ENCODE measurements at places on chromosomes 7 and 10. TPM values are rescaled to one million over a fixed set of nuclear protein-coding genes. Genes with fewer than 3 reads are reported as not detected.

DNA sequence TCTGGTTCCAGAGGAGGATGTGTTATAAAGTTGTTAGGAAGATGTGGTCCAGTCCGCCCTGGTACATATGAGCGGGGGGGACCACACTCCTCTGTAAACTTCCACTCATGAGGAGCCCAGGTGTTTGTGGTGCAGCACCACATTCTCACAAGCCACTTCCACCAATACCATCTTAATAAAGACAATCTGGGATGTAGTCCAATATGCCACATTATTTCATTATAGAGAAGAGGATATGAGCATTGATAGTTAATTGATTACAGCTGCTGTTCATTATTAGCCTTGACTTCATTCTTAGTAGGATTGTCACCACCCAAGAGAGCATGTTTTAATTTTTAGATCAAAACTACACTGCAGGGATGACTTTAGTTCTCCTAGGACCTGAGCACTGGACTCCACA, 40.5 kb downstream of the ERCC6 start:
- no peak for DNase-seq

DNA sequence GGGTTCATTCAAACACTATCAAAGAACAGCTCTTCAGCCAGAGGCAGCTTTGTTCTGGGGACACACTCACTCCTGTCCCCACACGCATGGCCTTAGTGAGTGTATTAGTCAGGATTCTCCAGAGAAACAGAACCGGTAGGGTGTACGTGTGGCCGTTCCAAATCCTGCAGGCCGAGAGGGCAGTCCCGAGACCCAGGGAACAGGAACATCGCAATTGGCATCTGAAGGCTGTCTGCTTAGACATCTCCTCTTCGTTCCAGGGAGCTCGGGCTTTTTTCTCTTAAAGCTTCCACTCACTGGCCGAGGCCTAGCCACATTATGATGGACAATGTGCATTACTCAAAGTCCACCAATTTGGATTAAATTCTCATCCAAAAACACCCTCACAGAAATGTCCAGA, 523.3 kb downstream of the GLRX3 start:
- DNase-seq: no peak

GRCh38 chr10:637771-638195, 51.7 kb downstream of the DIP2C start:
- DNase-seq: no peak

GRCh38 chr10:119908166-119908565, 15.6 kb downstream of the SEC23IP start:
- DNase-seq: no peak

GRCh38 chr10:106043863-106044262, 1120.6 kb downstream of the SORCS1 start:
- DNase-seq: no peak

- DNase-seq: peak; percentile 93
Measured at GRCh38 chr10:112949875-112950507, at the start of gene TCF7L2. Gene TCF7L2 (plus strand): TSS chr10:112950247. CDS start chr10:112950757, 510 bp downstream.

Gene BAIAP2L1
- 7.1 TPM for total RNA-seq

Gene CNPY1
- total RNA-seq: not detected

GRCh38 chr7:100407285-100408180, 21.0 kb downstream of the ZCWPW1 start:
- peak; percentile 70 for DNase-seq

DNA sequence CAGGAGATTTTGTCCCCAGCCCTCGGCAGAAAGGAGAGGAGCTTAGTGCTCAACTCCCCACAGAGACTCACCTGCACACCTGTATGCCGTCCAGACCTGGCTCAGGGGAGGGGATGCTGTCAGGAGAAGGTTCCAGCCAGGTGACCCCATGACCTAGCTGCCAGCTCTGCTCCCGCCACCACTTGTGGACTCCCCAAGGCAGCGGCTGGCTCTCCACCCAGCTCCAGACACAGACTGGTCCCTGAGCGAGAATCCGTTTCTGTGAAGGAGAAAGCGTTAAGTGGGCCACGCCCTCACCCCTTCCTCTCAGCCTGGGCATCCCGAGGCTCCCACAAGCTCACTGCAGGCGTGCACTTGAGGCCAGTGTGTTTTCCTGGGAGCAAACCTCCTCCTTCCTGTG, 76.4 kb downstream of the RGS10 start:
- DNase-seq: no peak

DNA sequence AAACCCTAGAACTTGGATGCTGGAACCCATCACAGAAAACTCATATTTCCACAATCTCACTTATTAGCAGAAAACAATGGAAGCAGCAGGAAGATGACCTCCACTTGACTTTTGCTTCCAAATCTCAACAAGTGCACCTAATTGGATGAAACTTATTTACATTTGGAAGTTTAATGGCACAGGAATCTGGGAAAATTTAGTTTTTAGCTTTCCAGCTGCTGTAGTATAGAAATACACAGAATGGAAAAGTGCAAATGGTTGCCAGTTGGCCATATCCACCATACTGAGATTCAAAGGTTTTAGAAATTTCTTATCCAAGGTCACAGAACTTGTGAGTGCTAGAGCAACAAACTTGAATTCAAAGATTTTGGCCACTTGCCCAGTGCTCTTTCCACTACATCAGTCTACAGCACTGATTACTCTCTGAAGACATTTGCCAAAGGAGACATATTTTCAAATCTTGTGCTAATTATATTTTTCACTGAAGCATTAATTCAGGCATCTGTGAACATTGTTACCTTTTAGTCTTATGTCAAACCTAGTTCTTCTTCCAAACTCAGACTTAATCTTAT, 9.3 kb upstream of the AHR start:
- DNase-seq: peak; percentile 46

GRCh38 chr10:122419016-122419415, 35.4 kb upstream of the ARMS2 start:
- DNase-seq: no peak

Gene SFTPA1
- not detected for total RNA-seq

GRCh38 chr10:112951359-112952281, 1.6 kb downstream of the TCF7L2 start:
- DNase-seq: peak; percentile 63

GRCh38 chr10:53406532-53406931, 633.9 kb upstream of the MBL2 start:
- no peak for DNase-seq

GRCh38 chr10:11164803-11165590, 147.3 kb downstream of the CELF2 start:
- peak; percentile 90 for DNase-seq

GRCh38 chr7:28706584-28706983, 251.5 kb downstream of the TRIL start:
- no peak for DNase-seq

Gene MINDY3
- total RNA-seq: 35.7 TPM

GRCh38 chr10:80580638-80581468, 43.2 kb downstream of the SH2D4B start:
- DNase-seq: no peak

DNA sequence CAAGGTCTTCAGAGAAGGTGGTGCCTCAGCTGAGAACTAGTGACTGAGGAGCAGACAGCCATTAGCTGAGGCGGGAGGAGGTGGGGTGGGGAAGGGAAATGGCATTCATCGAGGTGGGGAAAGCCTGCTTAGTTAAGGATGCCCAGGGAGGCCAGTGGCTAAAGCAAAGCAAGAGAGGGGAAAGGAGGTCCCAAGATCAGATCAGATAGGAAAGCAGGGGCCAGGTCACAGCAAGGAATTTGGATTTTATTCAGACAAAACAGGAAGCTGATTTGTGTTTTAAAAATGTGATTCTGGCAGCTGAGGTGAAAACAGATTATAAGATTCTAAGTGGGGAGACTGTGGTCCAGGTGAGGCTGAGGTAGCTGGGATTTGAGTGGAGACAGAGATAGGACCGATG, 45.8 kb downstream of the CNNM1 start:
- no peak for DNase-seq

GRCh38 chr10:91590142-91590903, 42.5 kb downstream of the PPP1R3C start:
- peak; percentile 80 for DNase-seq

- DNase-seq: no peak
Measured at GRCh38 chr10:58554316-58554715, 41.6 kb downstream of the BICC1 start.

Gene TCAF2
- 4.2 TPM for total RNA-seq

Gene LIPF
- total RNA-seq: not detected

Gene RNF133
- not detected for total RNA-seq

GRCh38 chr7:12315049-12315448, 88.6 kb downstream of the VWDE start:
- DNase-seq: no peak

DNA sequence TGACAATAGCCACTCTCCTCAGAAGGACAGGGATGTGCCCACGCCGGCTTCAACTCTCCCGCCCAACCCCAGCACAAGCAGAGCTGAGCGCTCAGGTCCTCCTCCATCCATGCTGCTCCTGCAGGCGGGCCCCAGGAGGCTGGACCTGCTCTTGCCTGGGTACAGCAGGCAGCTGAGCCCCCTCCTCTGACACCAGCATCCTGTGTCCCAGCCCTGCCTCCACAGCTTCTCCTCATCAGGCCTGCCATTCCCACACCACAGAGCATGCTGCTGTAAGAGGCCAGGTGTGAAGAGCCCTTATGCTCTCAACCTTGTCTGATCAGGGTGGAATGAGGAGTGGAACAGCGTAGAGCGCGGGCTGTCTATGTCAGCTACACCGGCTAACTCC, 302.2 kb downstream of the PTPRN2 start:
- DNase-seq: no peak

GRCh38 chr10:35216303-35216905, 89.8 kb downstream of the CREM start:
- DNase-seq: peak; percentile 24

Gene TMEM229A
- not detected for total RNA-seq

- DNase-seq: no peak
Measured at GRCh38 chr10:70198696-70199466, 28.6 kb upstream of the SAR1A start.

- DNase-seq: peak; percentile 82
Measured at GRCh38 chr7:128031901-128032604, 816 bp upstream of the LRRC4 start.

- DNase-seq: no peak
Measured at GRCh38 chr7:3657206-3657605, 356.2 kb downstream of the SDK1 start.

- peak; percentile 47 for DNase-seq
Measured at GRCh38 chr7:46810986-46811385, 770.9 kb downstream of the TNS3 start.

DNA sequence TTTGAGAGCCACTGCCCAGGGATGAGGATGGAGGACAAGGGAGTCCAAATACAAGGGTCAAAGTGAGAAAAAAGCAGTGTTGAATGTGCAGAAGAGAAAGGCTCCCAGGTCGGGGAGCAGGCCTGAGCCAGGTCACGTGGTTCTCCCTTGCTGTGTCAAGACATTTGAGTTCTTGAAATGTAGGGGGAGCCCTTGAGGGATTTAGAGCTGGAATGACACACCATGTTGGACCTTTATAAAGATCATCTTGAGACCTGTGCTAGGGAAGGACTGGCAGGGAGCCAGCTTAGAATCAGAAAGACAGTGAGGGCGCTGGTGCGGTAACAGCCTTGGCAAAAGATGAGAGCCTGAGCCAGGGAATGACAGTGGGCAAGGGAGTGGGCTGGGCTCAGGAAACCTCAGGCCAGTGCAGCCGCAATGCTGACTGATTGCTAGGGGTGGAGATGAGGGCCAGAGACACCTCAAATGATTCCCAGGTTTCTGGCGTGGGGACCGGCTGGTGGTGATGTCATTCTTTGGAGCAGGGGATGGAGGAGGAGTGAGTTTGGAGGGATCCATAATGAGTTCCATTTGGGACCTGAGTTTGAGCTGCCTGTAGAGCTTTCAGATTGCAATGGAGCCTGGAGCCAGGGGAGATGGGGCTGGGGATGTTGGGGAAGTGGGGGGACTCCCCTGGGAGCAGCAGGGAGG, 120.1 kb downstream of the PTPN20 start:
- DNase-seq: peak; percentile 11

Gene ITGB8
- total RNA-seq: 18.9 TPM

- no peak for DNase-seq
Measured at GRCh38 chr10:58003945-58004344, 263.7 kb downstream of the IPMK start.

GRCh38 chr7:137613006-137613525, 233.7 kb downstream of the DGKI start:
- no peak for DNase-seq

Gene GOT1
- 24.2 TPM for total RNA-seq

DNA sequence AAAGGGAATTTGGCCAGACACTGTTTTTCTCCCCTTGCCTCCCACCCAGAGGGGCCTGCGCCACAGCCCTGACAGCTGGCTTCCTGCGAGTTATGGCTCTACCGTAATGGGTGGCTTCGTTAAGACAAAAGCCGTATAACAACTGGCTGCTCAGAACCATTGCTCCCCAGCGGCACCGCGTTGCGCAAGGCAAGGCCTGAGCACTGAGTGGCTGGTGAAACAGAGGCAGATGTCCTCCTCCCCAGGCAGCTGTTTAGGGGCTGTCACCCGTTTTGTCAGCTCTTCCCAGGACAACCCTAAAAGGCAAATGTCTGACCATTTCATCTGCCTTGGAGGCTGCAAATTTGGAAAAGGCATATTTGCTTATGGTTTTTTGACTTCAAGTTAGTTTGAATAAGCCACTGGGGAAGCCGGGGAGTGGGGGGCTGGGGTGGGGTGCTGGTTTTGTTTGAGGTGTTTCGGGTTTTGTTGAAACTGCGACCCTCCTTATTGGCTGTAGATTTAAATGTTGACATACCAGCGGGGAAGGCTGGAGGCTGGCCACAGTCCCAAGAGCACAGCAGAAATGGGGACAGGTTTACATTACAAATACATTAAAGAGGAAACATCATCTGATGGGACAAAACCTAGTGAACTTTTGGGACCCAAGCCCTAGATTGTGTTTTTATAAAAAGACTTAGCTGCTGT, 681 bp upstream of the SPOCK2 start:
- no peak for DNase-seq

DNA sequence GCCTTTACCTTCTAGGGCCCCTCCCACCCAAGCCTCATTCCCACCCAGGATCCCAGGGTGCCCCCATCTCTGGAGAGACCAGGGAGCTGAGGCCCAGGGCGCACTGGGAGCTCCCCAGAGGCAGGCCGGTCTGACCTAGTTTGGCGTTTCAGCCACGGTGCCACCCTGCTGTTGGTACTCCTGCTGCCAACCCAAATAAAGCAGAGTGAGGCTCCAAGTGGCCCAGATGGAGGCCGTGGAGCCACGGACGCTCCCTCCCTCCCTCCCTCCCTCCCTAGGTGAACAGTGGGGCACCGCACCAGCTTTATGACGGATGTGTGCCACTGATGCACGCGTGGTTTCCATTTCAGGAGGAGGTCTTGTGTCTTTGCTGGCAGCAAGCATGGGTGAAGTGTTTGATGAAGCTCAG, 1.8 kb downstream of the INPP5A start:
- no peak for DNase-seq
